ENCODE measurements at places on chromosomes 12 and 14.

GRCh38 chr12:127280393-127281275, 986.3 kb upstream of the TMEM132C start:
- DNase-seq = peak; percentile 24

- DNase-seq = no peak
Observed at GRCh38 chr12:127143020-127143419, 1124.0 kb upstream of the TMEM132C start.

GRCh38 chr12:118773956-118774723, 207.2 kb upstream of the SRRM4 start:
- DNase-seq = no peak

DNA sequence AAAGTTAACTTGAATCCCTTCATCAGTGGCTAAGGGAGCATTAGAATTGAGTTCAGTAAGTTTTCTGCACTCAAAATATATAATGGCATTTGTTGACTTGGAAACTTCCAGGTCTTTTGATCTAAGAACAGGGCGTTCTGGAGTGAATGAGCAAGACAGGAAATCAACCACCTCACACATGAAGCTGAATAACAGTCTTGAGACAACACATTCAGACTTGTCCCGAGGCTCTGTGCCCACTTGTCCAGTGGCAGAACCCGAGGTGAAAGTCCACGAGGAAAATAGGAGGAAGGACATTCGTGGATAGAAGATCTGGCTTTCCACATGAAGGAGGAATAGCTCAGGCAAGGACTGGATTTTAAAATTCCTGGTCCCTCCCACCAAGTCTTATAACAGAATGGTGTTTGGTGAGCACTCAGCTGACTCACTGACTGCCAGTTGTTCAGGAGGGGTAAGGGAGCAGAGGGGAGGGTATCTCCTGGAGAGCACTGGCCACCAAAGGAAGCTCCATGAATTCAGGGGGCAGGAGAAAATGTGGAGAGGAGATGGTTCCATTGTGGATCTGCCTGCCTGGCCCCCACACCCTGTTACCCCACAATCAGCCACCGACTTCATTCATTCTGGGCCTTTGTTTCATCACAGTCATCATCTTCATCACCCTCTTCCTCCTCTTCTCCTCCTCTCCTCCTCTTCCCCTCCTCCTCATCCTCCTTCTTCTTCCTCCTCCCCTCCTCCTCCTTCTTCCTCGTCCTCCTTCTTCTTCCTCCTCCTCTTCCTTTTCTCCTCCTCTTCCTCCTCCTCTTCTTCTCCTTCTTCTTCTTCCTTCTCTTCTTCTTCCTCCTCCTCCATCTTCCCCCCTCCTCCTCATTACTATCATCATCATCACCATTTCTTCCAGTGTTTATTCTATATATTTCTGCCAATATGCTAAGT, 620.1 kb downstream of the MED13L start:
- no peak for DNase-seq

- no peak for DNase-seq
Observed at GRCh38 chr14:96053600-96054381, 14.6 kb downstream of the C14orf132 start.

DNA sequence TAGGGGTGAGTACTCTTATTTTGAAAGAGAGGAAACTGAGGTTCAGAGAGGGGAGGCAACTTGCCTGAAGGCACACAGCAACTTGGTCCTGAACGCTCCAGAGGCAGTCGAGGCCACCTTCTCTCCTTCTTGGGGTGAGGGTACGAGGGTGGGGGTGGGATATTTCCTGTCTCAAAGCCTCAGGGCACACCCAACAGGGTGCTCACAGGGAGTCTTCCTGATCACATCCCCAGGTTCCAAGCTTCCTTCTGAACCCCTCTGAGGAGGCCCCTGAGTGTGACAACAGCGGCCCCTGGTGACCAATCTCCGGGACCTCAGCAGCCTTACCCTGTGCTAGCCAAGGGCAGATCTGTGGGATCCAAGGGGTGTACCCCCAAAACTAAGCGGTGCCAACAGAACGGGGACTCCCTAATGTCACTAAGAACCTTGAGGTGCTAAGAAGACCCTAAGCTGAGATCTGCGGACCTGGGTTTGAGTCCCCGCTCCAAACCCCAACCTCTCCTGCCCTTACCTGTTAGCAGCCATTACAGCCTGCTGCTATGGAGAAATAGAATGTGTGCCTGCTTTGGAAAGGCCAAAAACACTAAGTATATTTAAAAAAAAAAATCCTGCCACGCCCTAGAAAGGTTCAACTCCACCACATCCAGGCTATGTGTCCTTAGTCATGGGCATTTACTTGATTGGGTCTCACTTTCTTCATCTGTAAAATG, 57.9 kb downstream of the TRPV4 start:
- peak; percentile 51 for DNase-seq

DNA sequence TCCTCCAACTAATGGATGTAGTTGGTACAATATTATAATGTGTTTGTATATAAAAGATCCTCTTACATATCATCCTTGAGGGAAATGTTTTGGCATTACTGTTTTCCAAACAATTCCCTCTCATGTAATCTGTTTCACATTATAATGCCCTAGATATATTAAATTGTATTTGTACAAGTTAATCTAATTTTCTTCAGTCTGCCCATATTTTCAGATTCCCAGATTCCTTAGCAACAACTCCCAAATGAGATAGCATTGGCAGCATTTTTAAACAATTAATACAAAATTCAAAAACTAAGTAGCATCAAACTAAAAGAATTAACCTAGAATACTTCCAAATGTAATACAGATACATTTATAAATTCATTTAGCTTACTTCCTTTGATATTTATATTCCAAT, 860.2 kb downstream of the C12orf50 start:
- DNase-seq = no peak
